ENCODE measurements at places on chromosomes 13 and 19.

DNA sequence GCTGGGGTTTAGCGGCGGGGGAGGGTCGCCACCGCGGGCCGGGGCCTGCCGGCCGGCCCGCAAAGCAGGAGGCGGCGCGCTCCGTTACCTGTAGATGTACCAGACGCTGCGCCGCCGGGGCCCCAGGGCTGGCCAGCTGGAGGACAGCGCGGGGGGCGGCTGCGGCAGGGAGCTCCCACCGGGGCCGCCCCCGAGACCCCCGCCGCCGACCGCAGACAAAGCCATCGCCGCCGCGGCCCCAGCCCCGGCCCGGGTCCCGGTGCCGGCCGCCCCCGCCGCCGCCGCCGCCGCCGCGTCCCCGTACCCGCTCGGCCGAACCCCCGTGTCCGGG lies 24.8 kb downstream of the SHANK1 start:
- no peak for DNase-seq

DNA sequence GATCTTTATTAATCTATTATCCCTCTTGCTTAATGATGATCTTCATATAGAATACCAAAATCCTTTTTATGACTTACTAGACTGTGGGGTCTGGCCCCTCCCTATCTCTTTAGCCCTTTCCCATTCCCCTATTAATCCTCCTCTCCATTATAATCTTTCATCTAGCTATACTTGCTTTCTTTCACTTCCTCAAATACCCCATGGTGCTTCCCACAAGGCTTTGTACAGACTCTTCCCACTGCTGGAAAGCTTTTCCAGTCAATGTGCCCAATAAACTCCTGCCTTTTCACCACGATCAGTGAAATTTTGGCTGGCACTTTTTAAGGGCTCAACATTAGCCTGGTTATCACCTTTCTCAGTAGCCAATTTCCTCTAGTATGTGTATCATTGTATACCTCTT lies 3.2 kb upstream of the EBPL start:
- DNase-seq = no peak

DNA sequence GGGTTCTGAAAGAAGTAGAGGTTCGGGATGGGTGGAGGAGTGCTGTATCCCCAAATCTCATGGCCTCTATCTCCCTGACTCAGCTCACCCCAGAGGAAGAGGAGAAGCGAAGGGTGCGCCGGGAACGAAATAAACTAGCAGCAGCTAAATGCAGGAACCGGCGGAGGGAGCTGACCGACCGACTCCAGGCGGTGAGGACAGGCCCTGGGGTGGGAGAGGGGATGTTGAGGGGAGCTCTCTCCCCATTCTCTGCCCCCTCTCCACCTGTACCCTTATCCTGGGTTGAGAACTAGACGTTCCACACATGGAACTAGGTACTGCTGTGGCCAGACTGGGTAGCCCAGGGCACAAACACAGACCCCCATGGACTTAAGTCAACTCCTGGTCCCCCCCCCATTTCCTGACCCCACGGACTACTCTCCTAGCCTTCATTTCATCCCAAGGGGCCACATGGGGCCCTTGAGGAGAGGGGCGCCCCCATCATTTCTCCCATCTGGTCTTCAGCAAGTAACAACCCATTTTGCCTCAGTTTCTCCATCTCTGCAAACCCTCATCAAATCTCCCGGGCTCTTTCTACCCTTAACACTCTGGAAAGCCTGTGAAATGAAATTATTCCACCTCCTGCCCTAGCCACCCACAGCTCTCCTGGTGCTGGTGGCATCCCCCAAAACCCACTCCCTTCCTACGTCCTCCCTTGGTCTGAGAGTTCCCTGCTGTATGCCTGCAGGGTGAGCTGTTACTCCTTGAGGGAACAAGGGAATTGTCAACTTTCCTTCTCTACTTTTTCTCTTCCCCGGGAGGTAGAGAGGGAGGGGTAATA lies 3.5 kb downstream of the FOSB start:
- DNase-seq = no peak

GRCh38 chr19:827710-828321 lies at the start of gene AZU1:
Gene AZU1, plus strand, starts transcription at chr19:827837. Its CDS starts 10 bp downstream, at chr19:827847.
- DNase-seq = no peak

DNA sequence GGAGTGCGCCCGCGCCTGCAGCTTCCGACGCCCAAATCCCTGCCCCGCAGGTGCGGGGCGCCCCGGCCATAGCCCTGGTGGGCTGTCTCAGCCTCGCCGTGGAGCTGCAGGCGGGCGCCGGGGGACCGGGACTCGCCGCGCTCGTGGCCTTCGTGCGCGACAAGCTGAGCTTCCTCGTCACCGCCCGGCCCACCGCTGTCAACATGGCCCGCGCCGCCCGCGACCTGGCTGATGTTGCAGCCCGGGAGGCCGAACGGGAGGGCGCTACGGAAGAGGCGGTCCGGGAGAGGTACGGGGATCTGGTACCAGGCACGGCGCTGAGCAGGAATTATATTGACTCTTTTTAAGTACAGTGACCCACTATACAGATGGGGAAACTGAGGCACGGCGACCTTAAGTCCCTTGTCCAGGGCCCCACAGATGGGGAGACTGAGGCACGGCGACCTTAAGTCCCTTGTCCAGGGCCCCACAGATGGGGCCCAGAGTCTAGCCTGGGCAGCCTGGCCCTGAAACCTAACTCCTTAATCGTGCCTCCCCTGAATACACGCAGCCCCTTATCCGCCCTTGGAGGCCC lies 586 bp downstream of the MRI1 start:
- no peak for DNase-seq
